HTR-8/SVneo (cell line): ENCODE measurements at places on chromosomes 12 and 14.

- DNase-seq = no peak
Measured at GRCh38 chr14:56817396-56817921, 7.2 kb upstream of the OTX2 start.

GRCh38 chr12:43964033-43964432, 128.2 kb downstream of the TMEM117 start:
- no peak for DNase-seq

DNA sequence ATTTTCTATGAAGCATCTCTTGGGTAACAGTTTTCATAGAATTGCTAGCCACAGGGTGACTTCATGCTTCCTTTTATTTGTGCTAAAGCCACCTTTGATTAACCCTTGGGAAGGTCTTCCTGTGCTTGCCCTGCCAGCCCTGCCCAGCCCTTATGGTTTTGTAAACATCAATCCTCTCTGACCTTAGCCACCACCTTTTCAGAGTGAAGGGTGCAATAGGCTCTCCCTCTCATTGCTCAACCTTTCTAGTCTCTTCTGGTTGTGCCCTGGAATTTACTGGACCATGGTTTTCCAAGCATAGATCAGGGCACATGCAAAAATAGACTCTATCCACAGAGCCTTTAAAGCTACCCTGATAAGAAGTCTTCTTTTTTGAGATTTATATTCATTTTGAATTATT, 77.7 kb upstream of the FRMD6 start:
- DNase-seq = no peak

DNA sequence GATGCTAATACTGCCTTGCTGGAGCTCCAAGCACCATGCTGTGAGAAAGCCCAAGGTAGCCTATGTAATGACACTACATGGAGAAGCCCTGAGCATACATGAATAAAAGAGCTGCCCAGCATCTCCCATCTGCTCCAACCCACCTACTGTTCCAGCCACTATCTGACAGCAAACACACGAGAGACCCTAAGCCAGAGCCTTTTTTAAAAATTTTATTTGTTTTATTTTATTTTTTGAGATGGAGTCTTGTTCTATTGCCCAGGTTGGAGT, 95.2 kb upstream of the PRICKLE1 start:
- no peak for DNase-seq

- no peak for DNase-seq
Measured at GRCh38 chr12:1936406-1937320, 18.2 kb upstream of the CACNA2D4 start.

- no peak for DNase-seq
Measured at GRCh38 chr14:104316723-104317491, 178.5 kb downstream of the KIF26A start.

DNA sequence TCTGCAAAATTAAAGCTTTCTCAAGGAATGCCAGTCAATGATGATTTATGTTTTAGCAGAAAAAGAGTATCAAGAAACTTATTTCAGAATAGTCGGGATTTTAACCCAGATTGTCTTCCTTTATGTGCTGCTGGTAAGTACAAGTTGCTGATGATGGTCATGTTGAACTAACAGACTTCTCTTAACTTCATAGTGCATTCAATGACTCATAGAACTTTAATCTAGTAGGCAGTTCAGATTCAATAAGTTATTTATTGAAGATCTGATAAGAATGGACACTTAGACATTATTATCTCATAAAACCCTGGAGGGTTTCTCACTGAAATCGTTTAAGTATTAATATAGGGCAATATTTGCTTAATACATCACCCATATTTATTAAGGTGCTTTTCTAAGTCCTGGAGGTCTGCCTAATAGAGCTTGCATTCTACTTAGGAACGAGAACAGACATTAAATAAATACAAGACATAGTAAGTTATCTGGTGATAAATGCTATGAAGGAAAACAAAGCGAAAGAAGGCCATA, 33.8 kb downstream of the TOGARAM1 start:
- no peak for DNase-seq

- no peak for DNase-seq
Measured at GRCh38 chr14:101482066-101482465, 79.2 kb upstream of the DIO3 start.

DNA sequence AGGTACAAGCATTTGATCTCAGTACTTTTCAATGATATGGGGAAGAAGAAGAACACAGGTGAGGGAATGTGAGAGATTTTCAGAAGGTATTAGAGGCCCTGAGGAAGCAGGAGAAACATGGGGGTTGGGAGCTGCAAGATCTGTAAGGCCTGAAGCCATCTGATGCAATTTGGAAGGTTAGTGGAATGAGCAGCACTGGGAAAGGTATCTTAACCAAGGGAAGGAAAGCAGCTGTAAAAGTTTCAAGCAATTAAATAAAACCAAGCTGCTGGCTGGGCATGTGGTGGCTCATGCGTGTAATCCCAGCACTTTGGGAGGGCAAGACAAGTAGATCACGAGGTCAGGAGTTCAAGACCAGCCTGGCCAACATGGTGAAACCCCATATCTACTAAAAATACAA, 104.4 kb upstream of the PARP11 start:
- DNase-seq = no peak

DNA sequence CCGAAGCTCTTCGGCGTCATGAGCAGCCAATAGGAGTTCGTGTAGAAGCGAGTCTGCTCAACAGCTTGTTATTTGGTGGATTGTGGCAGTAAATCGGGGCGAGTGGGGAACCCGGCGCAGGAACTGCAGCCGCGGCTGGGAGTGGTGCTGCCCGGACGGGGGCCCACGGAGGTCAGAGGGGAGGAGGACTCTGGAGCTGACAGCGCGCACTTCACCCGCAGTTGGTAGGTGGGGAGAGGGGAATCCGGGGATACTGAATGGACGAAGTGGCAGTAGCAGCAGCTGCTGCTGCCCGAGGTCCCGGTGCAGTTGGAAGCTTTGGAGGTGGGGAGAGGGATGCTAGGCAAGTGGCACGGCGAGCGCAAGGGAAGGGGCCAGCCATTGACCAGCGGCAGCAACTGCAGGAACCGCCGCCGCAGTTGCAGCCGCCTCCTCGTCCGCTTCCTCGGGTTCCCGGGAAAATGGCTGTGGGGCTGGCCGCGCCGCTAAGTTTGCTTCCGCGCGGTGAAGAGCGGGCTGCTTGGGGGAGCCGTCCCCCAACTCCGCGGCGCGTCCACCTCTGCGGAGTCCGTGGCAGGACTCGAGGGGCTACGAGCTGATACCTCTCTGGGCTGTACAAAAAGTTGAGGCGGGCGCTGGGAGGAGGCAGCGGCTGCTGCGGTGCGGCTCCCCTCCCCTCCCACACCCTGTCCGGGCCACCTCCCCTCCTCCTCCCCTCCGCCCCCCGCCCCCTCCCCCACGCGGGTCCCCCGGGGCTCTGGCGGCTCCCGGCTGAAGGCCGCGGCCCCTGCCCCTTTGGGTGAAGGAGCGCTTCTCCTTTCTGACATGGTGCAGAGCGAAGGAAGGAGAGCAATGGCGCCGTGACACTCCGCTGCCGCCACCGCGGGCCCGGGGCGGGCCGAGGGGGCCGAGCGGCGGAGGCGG, at the start of gene ARID4A:
Gene ARID4A (plus strand): TSS at position 79 of the 924 bp plus-strand sequence. CDS start 1,300 bp downstream, outside the sequence.
- peak; percentile 48 for DNase-seq
